ENCODE measurements at places on chromosomes 5 and 9. TPM values are rescaled to one million over a fixed set of nuclear protein-coding genes. Genes with fewer than 3 reads are reported as not detected.

Gene TOPORS
- polyA plus RNA-seq: 6.5 TPM

Gene ITGA2
- 1.8 TPM for polyA plus RNA-seq

Gene DCAF12
- polyA plus RNA-seq: 17.2 TPM

Gene TENT4A
- polyA plus RNA-seq: 10.0 TPM

Gene PKD2L2
- 0.12 TPM for polyA plus RNA-seq

Gene ANKRD55
- polyA plus RNA-seq: not detected

Gene IRX2
- not detected for polyA plus RNA-seq

Gene PPP2R2B
- polyA plus RNA-seq: 0.22 TPM

Gene NOXA1
- polyA plus RNA-seq: 24.9 TPM

Gene SLC1A3
- 12.0 TPM for polyA plus RNA-seq

Gene GABRP
- 3.4 TPM for polyA plus RNA-seq

Gene NDUFS6
- 109 TPM for polyA plus RNA-seq

Gene SPINK5
- polyA plus RNA-seq: 0.53 TPM

Gene TYRP1
- polyA plus RNA-seq: 2.5 TPM

Gene SLC27A6
- 0.50 TPM for polyA plus RNA-seq

Gene SUSD1
- 29.8 TPM for polyA plus RNA-seq

Gene OGN
- polyA plus RNA-seq: 6.7 TPM

Gene TUSC1
- polyA plus RNA-seq: 12.2 TPM

Gene ACTBL2
- not detected for polyA plus RNA-seq

Gene FOXD4
- polyA plus RNA-seq: not detected

Gene C5orf58
- not detected for polyA plus RNA-seq

Gene LCN2
- polyA plus RNA-seq: 582 TPM

Gene ZNF454
- polyA plus RNA-seq: 0.54 TPM

Gene FAM200C
- 1.6 TPM for polyA plus RNA-seq
